ENCODE measurements at places on chromosomes 12 and 14. TPM values are rescaled to one million over a fixed set of nuclear protein-coding genes. Genes with fewer than 3 reads are reported as not detected.

IRAK4 gene
- polyA plus RNA-seq = 9.4 TPM

EIF2S3B gene
- 0.85 TPM for polyA plus RNA-seq

CCDC197 gene
- polyA plus RNA-seq = not detected

LMBR1L gene
- 35.2 TPM for polyA plus RNA-seq

P2RX7 gene
- polyA plus RNA-seq = 1.2 TPM

TIMM9 gene
- 93.2 TPM for polyA plus RNA-seq

LRP1 gene
- polyA plus RNA-seq = 116 TPM

EML1 gene
- 42.4 TPM for polyA plus RNA-seq

GTF2H3 gene
- polyA plus RNA-seq = 25.9 TPM

NRXN3 gene
- polyA plus RNA-seq = 0.39 TPM

RFC5 gene
- polyA plus RNA-seq = 17.2 TPM

REP15 gene
- polyA plus RNA-seq = 1.0 TPM
